Activated CD4-positive, alpha-beta T cell treated with anti-CD3 and anti-CD28 coated beads, Interleukin-2, amount 50 U/mL, for 4 hours (primary cell): ENCODE measurements at places on chromosomes 2 and 18.

DNA sequence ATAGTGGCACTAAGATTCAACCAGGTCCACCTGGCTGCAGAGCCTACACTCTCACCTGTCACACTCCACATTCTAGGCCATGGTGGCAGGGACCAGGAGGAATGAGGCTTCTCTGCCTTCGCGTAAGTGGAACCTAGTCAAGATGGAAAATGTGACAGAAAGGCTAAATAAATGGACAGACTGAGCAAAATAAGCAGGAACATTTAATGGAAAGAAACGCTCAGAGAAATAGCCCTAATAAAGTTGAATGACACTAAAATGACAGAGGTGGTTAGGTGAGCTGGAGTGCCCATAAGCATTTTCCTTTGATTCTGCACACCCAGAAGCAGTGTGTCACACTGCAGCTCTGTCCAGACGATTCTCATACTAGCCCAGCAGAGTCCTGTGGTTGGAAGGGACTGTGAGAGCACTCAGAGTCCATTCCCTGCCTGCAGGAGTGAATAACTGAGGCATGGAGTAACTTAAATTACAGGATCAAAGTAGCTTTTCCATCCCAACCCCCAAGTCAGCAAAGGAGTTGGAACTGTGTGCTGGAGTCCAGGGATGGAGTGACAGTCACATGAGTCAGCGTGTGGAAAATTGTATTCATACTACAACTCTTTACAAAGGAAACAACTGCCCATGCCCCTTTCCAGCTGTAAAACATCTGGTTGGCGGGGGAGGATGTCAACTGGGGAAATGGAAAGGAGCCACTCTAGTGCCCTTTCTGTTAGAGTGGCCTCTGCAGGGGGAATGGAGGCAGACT, 105.4 kb upstream of the LGALSL start:
- DNase-seq: no peak

- peak; percentile 19 for DNase-seq
Observed at GRCh38 chr18:63162271-63163014, 157.1 kb downstream of the BCL2 start.

GRCh38 chr2:237045449-237045848, 40.2 kb upstream of the COPS8 start:
- no peak for DNase-seq

DNA sequence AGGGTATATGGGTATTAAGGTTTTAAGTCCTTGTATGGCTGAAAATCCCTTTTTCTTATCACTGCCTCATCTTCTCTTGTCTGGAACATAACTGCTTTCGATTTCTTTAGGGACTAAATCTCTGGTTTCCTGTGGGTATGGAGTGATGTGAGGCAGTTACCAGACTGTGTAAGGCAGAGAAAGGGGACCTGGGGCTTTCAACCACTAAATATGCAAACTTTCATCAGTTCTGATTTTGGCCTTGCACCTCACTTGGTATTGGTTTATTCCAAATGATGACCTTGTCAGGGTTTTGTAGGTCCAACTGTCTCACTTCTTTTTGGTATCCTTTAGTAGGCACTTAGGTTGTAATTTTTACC, 9.3 kb downstream of the MAP4K4 start:
- no peak for DNase-seq

DNA sequence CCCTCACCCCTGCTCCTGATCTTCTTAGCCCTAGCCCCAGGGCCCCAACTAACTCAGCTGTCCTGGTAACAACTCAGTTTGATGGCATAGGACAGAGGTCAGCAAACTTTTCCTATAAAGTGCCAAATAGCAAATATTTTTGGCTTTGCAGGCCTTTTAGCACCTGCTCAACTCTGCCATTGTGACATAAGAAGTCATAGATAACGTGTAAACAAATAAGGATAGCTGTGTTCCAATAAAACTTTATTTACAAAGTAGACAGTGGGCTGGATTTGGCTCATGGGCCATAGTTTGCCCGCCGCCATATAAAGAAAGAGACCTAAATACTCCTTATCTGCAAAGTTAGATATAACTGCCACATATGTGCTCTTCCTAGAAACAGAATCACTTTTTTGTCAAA, 27.3 kb upstream of the TMEM87B start:
- no peak for DNase-seq

- no peak for DNase-seq
Observed at GRCh38 chr2:104563398-104563996, 290.4 kb upstream of the POU3F3 start.

- no peak for DNase-seq
Observed at GRCh38 chr2:20444993-20445910, 1.6 kb upstream of the RHOB start.

- no peak for DNase-seq
Observed at GRCh38 chr2:183950673-183951072, 647.7 kb upstream of the ZNF804A start.

GRCh38 chr2:108611021-108611420, 76.8 kb downstream of the LIMS1 start:
- DNase-seq: no peak

DNA sequence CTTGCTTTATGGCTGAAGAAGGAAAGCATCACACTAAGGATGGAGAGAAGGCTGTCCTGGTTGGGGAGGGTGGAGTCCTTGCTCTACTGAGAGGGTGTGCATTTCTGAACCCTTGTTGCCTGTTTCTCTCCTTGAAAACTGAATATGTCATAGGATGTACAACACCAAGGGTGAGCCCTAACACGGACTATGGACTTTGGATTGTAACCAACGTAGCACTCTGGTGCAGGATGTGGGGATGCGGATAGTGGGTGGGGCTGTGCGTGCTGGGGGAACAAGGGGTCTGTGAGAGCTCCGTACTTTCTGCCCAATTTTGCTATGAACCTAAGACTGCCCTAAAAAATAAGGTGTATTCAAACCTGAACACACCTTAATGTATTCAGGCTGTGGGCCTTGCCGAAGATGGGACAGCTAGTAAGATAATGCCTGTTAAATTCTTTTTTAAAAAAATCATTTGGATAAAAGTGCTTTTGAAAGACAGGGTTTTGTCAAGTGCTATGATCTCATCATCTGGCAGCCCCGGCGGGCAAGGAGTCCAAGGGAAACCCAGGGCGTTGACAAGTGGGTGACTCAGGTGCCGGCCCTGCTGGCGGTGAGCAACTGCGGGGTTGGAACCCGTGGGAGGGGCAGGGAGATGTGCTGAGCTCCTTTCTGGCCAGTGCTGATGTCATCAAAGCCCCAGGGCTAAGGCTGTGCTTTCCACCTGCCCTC, 54.0 kb downstream of the GATA6 start:
- DNase-seq: no peak

- DNase-seq: no peak
Observed at GRCh38 chr2:238403632-238404405, 22.9 kb upstream of the ASB1 start.

DNA sequence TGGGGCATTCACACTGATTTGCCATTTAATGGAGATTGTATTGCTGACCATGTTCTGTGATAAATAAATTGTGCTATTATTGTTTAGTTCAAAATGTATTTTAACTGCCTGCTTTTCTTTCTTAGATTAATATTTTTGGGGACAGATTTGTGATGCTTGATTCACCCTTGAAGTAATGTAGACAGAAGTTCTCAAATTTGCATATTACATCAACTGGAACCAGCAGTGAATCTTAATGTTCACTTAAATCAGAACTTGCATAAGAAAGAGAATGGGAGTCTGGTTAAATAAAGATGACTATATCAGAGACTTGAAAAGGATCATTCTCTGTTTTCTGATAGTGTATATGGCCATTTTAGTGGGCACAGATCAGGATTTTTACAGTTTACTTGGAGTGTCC, 1.8 kb downstream of the DNAJC10 start:
- no peak for DNase-seq

DNA sequence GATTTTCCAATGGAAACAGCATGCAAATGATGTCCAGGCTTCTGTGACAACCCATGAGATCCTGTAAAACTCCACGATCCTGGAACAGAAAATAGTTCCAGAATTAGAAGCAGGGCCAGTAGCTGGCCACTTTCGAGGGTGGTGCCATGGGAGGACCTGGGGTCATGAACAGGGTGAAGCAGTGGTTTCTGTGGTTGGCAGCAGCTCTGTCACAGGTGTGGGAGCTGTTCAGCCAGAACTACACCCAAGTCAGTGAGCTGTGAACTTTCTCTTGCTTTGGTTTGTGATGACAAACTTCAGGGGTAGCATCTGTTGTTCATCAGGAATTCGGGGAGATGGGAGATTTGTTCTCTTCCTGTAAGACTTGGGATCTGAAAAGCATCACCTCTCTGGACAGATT, 314.4 kb upstream of the NT5C1B start:
- no peak for DNase-seq
